H7 (cell line): ENCODE measurements at places on chromosomes 2 and 18. TPM values are rescaled to one million over a fixed set of nuclear protein-coding genes. Genes with fewer than 3 reads are reported as not detected.

GRCh38 chr18:58937887-58938267 lies 73.2 kb downstream of the ZNF532 start:
- DNase-seq = no peak

DNA sequence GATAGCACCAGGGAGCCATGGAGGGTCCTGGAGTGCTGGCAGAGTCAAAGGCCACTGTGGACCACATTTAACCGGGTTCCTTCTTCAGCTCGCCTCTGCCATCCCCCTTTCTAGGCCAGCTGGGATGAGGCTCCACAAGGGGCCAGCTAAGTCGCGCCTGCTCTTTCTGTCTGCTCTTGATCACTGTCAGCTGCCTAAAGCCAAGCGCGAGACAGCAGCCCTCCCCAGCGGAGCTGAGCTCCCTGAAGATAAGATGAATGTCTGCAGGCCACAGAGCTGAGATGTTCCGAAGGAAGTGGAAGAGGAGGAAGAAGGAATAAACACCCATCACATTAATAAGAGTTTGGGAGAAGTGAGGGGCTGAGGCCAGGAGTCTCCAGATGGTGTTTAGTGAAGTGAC lies 99.6 kb downstream of the CELF4 start:
- DNase-seq = no peak

GRCh38 chr2:15636972-15637785 lies 45.5 kb downstream of the DDX1 start:
- peak; percentile 80 for DNase-seq

The SNTG2 gene
- 1.5 and 2.1 TPM in 2 replicates for total RNA-seq

The GNAL gene
- 24.5 and 38.9 TPM in 2 replicates for total RNA-seq

DNA sequence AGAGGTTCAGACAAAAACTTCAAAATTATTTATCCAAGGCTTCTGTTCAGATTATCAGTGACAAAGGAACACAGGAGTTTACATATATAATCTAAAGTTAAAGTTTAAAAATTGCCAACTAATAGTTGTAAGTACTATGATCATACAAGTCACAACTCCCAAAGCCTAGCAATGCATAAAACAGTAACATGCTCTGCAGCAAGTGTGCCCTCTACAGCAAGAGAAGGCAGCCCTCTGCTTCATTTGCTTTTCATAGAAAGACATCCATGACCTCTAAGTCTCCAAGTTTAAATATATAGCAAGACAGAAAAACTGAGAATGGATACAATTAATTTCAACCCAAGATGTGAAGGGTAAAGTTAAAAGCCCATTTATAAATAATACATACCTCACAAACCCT lies 13.3 kb downstream of the RAB1A start:
- DNase-seq = no peak

DNA sequence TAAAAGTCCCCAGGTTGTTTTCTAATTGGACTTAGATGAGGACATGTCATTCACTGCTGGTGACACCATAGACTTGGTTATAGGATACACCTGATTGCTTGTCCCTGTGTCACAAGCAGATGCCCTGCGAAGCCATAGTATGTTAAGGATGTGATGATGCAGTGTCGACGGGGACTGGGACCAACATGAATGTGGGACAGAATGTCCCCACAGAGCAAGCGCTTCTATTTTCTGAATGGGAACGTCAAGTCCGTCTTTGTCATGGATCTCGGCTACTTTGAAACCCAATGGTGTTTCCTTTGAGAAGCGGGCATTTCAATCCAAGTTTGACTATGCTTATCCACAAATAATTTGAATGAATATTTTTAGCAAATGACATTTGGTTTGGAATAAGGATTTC lies 2.1 kb downstream of the GCG start:
- no peak for DNase-seq

DNA sequence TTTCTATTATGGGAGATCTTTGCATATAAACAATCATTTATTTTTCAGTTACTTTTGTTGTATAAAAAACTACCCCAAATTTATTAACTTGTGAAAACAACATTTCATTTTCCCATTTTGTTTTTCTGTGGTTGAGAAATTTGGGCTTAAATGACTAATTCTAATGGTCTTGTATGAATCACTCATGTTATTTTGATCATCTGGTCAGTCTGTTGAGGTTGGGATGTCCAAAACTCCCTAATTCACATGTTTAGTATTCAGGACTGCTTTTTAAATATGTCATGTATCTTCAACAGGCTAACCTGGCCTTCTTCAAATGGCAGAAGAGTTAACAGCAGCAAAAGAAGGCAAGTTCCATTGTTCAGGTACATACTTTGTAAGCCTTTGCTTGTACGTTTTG lies 788.1 kb downstream of the TRIB2 start:
- DNase-seq = no peak

The DYNAP gene
- total RNA-seq = not detected in 2 replicates

The DNER gene
- total RNA-seq = 0.70 and 1.0 TPM in 2 replicates

The TMEM131 gene
- total RNA-seq = 7.4 and 10.0 TPM in 2 replicates

The CIDEA gene
- 0.15 TPM in 1 of 2 replicates, not detected in the other for total RNA-seq

DNA sequence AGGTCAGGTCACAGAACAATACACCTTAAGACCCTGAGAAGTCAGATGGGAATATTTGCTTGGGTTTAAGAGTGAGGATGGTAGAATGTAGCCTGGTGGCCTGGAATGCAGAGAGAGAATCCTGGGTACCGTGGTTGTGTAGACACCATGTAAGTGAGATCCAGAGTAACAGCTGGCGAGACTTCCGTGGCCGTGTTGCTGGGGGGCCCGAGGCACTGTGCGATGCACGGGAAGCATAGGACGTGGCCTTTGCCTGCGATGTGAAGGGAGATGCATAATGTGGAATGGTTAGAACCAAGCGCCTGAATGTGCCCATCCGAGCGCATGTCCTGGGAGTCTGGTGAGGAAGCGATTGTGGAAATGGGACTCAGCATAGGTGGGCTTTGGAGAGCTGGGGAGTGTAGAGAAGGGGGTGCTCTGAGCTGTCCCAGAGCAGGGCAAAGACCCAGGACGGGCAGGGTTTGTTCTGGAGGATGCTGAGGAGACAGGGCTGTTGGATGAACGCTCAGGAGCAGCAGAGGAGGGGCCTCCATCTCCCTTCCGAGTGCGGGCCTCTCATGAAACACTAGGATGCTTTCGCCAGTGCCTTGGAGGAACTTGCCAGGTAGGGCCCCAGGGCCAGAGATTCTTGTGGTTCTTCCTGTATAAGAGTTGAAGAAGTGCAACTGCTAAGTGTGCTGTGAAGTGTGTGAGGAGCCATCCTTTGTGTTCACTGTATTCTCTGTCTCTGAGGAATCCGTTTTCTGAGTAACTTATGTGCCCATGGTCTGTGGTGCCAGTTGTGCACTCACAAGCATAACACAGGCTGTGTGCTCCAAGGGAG lies 7.1 kb downstream of the RNF144A start:
- no peak for DNase-seq

DNA sequence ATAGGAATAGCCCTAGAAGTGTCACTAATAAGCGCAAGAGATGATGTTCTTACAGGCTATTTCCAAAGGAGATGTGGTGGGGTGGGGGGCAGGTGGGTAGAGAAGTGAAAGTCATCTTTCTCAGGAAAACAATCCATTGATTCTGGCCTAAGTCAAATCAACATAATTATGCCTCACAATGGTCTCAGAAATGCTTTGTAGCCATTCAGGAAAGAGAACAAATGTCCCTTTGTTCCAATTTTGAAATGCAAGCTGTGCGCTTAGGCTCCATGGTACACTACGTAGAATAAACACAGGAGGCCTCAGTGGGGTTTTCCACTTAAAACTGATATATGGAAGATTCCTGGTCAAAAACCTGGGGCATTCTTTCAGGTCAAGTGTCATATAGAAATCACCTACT lies 529.9 kb upstream of the KLHL29 start:
- DNase-seq = no peak
